Effector CD8-positive, alpha-beta T cell (primary cell): ENCODE measurements at places on chromosomes 7 and 10.
A peak's percentile ranks its signal among the peaks of the same experiment; 100 is the strongest.

- peak; percentile 22 for DNase-seq
Observed at GRCh38 chr7:129502708-129503685, 666 bp downstream of the SMKR1 start.

DNA sequence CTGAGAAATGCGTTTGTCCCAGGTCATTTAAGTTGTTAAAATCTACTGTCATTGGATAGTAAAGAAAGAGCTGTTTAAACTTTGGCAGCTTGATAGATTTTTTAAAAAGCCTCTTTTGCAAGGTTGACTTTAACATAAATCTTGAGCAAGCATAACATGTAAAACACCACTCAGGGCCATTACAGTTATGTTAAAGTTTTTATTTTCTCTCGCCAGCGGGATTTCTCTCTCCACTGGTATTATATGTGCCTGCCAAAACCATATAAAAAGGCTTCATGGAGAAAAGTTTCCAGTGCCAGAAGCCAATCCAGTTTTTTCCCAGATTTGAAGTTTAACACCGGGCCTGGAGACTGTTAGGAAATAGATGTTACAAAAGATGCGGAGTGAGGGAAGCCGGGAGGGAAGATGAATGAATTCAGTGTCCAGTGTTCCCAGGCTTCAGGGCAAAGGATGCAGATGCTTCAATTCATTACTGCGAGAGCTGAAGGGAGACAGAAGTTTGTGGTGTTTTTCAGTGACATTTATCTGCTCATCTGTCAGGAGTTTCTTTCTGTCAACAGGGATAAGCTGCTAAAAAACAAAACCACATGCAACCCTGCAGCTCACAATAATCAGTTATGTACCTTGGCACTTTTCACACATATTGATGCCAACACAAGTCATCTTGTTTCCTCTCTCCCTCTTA lies 155.5 kb downstream of the SPAG6 start:
- no peak for DNase-seq

DNA sequence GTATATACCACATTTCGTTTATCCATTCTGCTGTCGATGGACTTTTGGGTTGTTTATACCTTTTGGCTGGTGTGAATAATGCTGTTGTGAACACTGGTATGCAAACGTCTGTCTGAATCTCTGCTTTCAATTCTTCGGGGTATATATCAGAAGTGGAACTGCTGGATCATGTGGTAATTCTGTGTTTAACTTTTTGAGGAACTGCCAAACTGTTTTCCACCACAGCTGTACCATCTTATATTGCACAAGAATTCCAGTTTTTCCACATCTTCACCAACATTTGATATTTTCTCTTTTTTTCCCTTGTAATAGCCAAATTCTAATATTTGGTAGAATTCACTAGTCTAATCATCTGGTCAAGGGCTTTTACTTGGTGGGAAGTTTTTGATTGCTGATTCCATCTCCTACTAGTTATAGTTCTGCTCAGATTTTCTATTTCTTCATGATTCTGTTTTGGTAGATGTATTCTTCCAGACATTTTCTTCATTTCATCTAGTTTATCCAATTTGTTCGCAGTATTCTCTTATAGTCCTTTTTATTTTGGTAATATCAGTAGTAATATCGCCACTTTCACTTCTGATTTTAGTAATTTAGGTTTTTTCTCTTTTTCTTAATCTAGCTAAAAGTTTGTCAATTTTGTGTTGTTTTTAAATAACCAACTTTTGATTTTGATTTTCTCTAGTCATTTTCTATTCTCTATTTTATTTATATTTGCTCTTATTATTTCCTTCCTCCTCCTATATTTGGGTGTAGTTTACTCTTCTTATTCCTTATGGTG lies 271.2 kb downstream of the ZEB1 start:
- DNase-seq, result no peak

- no peak for DNase-seq
Observed at GRCh38 chr10:28300027-28300426, 2.8 kb downstream of the MPP7 start.

DNA sequence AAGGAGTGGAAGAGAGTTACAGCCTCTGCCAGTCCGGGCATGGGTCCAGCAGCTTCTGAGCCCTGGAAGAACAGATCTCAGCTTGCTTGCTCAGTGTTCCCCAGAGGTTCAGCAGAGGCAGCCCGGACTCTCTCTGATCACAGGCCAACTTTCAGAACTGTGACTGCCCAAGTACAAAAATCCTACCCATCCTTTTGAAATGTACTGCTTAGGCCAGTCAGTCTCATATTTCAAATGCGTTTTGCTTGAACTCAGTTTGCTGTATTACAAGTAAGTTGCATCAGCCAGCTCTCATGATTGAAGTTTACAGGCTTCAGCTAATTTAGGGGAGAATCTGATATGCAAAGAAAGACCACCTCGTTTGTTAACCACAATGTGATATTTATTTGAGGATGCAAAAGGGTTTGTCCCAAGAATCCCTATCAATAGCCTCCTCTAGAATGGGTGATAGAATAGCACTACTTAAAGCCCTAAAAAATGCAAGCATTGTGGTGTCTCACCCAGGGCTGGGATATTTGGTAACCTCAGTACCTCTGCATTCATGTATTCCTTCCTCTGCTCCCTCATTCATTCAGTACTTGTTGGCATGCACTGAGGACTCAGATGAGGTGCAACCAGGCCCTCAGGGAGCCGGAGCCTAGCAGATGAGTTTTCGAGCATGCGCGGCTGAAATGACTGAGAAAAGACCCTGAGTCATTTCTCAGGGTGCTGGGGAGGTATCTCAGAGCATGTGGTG lies 7.0 kb downstream of the AIMP2 start:
- no peak for DNase-seq

GRCh38 chr7:104185346-104185745 lies 22.5 kb downstream of the ORC5 start:
- no peak for DNase-seq

GRCh38 chr7:148014541-148014940 lies 576.0 kb upstream of the C7orf33 start:
- DNase-seq, result no peak

DNA sequence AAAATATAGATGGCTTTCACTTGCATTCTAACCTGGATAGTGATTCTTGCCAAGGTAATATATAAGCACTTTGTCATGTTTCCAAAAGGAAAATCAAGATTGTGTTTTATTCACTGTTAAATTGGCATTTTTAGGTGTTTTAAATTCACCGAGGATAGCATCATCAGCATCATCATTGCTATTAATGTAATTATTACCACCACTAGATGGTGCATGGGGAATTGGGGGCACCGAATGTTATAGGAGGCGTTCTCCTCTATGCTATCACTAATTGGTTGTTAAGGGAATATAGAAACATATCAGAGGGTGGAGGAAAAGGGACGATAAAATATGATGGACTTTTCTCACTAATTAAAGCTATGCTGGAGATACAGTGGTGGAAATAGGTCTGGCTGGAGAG lies 95.5 kb downstream of the CELF2 start:
- DNase-seq, result peak; percentile 3

DNA sequence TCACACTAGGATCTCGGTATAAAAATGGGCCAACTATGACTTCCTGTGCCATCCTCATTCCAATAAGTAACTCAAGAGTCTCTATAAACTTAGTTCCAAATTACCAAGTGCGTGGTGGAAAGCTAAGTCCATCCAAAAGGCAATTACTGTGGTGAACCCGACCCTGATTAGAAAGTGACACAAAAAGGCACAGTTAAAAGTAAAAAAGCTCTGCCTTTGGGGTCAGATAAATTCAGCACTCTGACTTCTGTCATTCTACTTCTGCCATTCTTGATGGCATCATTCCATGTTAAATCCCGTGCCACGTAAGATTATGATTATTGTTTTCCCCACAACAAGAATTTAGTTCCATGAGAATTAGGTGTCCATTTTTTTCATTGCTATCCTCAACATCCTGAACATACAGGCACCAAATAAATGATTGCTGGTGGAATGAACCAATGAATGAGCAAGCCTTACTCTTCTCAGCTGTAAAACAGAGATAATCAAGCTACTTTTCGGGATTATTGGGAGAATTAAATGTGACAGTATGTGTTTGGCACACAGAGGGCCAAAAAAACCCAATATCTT lies 877 bp downstream of the NCOA4 start:
- no peak for DNase-seq

DNA sequence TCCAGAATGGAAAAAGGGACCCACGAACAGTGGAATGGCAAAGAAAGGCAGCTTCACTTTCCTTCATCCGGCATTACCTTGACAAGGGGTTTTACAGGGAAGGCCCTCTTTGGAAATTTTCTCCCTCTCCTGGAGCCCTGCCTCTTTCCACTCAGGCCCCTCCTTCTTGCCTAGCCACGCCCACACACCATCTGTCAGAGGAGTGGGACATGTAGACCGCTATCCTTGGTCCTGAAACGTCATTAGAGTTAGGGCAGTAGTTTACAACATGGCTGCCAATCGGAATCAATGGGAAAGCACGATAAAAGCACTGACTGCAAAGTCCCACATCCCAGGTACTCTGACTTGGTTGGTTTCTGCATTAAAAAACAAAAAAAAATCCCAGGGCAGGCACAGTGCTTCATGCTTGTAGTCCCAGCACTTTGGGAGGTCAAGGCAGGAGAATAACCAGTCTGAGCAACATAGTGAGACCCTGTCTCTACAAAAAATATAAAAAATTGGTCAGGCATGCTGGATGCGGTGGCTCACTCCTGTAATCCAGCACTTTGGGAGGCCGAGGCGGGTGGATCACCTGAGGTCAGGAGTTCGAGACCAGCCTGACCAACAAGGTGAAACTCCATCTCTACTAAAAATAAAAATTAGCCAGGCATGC lies 96.4 kb downstream of the MARCHF5 start:
- DNase-seq, result peak; percentile 0

DNA sequence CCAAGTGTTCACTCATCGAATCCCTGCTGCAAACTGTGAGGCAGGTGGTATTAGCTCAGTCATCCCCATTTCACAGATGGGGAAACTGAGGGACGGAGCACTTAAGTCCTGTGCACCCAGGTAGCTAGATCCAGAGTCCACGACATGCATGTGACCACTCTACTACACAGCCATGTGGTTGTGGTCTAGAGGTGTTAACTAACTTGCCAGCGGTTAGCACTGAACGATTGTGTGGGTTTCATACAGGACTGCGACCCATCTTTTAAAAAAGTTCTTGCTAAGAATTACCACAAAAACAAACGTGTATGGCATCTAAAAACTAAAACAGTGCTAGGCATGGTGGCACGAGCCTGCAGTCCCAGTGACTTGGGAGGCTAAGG lies 16.1 kb upstream of the ABCC2 start:
- DNase-seq, result no peak

DNA sequence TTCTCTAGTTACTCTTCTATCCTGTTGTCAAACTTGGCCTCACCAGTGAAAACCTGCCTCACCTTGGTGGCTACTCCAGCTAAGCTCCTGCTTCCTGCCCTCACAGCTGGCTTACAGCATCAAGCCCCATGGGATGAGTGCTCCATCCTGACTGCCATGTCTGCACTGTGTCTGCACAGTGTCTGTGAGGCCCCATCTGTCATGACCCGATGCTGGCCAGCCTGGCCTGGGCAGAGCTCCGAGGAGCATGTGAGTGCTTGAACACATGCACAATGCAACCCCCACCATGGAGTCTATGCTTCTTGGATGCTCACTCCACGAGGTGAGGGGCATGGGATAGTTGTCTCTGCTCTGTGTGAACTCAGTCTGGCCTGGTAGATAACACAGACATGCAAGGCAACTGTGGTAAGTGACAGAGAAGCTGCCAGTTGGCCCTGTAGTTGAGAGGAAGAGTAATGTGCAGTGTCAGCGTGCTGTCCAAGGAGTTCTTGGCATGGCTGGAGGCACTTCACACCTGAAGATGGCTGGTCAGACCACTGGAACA lies 207.1 kb upstream of the ZNF32 start:
- DNase-seq, result no peak

- no peak for DNase-seq
Observed at GRCh38 chr7:9498303-9498702, 1064.9 kb downstream of the NXPH1 start.

GRCh38 chr10:43340619-43341018 lies 30.8 kb upstream of the FXYD4 start:
- DNase-seq, result no peak

GRCh38 chr10:12566161-12567115 lies 217.1 kb downstream of the CAMK1D start:
- no peak for DNase-seq

GRCh38 chr10:105834261-105835059 lies 1193.4 kb downstream of the SORCS3 start:
- DNase-seq, result no peak

DNA sequence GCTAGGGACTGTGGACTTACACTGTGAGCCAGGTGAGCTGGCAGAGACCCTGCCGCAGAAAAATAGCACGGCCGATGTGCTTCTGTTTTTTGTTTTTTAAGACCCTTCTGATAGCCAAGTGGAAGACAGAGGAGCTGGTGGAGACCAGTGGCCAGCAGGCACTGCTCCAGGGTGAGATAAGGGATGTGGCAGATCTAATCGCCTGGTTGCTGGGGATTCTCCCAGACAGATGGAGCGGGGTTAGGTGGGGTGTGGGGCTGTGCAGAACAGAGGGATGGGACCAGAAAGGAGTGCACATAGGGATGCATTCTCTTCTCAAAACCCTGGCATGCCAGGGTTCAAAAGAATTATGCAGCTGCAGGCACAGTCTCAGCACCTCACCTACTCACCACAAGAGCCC lies 82.2 kb downstream of the VOPP1 start:
- DNase-seq, result no peak

- DNase-seq, result no peak
Observed at GRCh38 chr10:49028639-49029038, 86.7 kb downstream of the VSTM4 start.

- DNase-seq, result no peak
Observed at GRCh38 chr7:23472046-23472445, 1.8 kb upstream of the IGF2BP3 start.

- no peak for DNase-seq
Observed at GRCh38 chr7:45642044-45642443, 67.9 kb downstream of the ADCY1 start.

GRCh38 chr10:126846959-126847358 lies 58.3 kb upstream of the DOCK1 start:
- DNase-seq, result no peak

DNA sequence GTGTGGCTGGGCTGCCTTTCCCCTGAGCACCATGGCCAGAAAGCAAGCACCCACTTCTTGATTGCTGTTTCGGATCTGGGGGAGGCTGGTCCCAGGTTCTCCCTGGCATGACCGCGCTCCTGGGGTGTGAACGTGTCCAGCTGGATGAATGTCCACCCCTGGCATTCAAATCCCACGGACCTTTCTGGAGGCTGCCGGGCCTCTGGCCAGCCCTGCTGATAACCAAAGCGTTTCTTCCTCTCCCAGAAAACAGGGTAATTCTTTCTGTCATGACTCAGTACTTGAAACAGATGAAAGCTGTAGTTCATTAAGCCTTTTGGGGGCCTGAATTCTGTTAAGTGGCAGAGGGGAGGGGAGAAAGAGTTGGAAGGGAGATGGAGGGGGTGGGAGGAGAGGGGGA lies 73.1 kb upstream of the SAMD8 start:
- no peak for DNase-seq
